ENCODE measurements at places on chromosomes 7 and 10. TPM values are rescaled to one million over a fixed set of nuclear protein-coding genes. Genes with fewer than 3 reads are reported as not detected.

DNA sequence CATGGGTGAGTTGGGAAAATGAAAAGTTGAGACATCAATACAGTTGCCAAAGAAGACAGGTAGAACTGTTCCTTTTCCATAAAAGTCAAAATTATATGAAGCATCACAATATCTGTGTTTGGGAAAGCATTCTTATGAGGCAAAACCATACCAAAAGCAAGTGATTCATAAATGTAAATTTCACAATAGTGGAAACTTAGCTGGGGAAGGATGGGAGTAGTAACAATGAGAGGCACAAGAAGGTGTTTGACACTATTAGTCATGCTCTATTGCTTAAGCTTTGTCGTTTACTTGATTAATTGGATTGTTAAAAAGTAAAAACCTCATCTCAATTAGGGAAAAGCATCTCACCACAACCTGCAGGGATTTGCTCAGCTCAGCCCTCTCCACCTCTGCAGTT is 240.2 kb downstream of the C7orf25 start:
- DNase-seq, result no peak

GRCh38 chr7:24573554-24574338 is 494 bp downstream of the PALS2 start:
- DNase-seq, result peak; percentile 45

GRCh38 chr10:3324612-3325038 is 152.0 kb upstream of the PITRM1 start:
- DNase-seq, result no peak

GRCh38 chr7:155698633-155699032 is 54.2 kb downstream of the RBM33 start:
- no peak for DNase-seq

GRCh38 chr10:31618541-31619291 is 299.7 kb downstream of the ZEB1 start:
- DNase-seq, result no peak

- DNase-seq, result no peak
Measured at GRCh38 chr10:118342638-118343020, 505 bp upstream of the FAM204A start.

GRCh38 chr10:7788639-7789286 is 786 bp downstream of the ATP5F1C start:
- peak; percentile 49 for DNase-seq

- DNase-seq, result no peak
Measured at GRCh38 chr7:91397612-91398011, 133.4 kb downstream of the FZD1 start.

- no peak for DNase-seq
Measured at GRCh38 chr10:110156046-110156445, 51.4 kb upstream of the MXI1 start.

DNA sequence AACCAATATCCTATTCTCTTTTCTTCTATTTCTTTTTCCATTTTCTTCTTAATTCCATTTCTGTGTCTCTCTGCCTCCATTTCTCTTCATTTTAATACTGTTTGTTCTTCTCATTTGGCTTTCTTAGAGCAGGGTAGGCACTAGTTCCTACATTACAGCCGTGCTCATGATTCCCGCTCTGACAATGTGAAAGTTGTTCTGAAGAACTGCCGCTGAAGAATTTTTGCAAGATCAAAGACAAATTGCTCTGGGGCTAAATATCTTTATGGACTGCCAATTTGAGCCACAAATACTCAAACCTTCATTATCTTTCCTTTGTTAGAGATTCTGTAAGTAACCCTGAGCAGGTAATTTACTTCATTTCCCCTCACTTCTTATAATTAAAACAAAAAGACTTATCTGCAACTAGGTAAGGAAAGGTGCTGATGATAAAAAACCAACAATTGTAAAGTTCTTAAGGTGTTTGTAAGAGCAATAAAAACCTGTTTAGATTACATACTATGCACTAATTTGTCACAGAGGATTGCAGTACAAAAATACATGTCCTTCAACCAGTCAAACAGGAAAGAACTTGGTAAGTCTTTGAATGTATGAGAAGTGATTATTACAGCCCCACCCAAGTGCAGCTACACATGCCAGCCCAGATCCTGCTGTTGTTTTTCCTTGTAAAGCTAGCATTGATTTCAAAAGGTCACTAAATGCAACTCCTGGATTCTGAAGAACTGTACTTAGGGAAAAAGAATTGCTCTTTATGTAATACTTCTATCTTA is 127.5 kb downstream of the COL28A1 start:
- DNase-seq, result peak; percentile 65

DNA sequence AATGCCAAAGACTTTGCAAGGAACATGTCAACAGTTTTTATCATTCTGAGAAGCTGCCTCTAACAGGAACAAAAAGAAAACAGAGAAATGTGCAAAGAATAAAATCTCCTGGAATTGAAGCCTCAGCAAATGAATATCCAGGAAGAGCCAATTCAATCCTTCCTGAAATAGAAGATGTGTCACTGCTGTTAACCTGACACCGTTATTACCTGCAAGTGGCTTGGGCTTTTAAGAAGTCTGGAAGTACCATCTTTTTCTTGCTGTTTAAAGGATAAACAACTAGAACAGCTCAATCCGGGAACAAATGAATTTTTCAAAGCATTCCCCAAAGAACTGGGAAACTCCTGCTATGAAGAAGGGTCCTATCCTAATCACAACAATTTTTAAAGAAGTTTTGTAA is 434.8 kb downstream of the KCNMA1 start:
- no peak for DNase-seq

DNA sequence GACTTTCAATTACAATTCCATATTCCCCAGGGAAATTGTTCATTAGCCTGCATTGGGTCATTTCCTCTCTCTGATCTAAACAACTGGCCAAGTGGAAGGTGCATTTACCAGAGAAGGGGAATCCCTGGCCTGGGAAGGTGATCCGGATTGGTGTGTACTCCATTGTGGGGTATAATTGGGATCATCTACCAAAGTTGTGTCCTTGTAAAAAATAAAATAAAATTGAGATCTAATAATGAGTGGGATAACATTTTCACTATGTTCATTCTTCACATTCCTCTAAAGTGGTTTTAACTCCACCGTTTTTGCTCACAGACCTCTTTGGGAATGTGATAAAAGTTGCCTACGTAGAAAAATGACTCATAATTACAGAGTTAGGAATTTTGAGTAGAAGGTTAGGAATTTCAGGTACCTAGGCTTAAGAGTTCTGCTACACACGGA is 22.8 kb downstream of the ARL5B start:
- no peak for DNase-seq

- DNase-seq, result no peak
Measured at GRCh38 chr10:123958241-123958640, 66.6 kb upstream of the CPXM2 start.

GRCh38 chr7:117014099-117014656 is 60.9 kb downstream of the ST7 start:
- DNase-seq, result no peak

GRCh38 chr10:117090834-117091233 is 47.2 kb downstream of the VAX1 start:
- no peak for DNase-seq

GRCh38 chr10:19651549-19651948 is 164.7 kb upstream of the PLXDC2 start:
- DNase-seq, result no peak

DNA sequence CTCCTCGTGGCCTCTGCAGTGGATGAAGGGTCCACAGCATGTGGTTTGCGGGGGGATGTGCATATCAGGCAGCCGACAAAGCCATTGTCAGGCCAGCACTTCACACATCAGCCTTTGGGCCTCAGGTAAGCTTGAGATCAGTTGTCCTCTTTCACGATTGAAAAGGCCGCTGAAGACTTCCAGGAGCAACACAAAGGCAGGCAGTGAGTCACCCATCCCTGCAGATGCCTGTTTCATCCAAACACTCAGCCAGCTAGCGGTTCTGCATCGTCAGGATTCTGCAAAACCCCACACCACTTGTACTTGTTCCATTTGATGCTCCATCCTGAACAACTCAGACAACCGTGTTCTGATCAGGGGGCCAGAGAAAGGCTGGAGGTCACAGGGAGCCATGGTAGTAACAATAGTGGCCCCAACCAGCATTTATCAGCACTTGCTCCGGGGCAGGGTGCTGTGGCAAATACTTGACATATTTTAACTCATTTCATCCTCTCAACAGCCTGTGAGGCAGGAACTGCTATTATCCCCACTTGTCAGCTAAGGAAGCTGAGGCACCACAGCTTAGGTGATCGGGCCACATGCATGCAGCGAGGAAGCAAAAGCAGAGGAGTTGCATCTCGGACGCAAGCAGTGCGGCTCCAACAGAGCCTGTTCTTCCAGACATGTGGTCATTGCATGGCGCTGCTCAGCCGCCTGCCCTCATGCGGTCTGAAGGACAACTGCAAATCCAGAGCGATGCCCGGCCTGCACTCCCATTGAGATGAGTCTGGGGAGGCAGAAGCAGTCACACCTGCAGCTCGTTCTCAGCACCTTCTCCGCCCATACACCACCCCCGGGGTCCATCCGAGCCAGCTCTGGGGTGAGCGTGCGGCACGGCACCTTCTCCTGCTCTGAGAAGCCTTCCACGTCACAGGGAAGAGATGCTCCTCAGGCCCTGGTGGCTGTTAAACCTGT is 144.9 kb downstream of the PAXIP1 start:
- no peak for DNase-seq

DNA sequence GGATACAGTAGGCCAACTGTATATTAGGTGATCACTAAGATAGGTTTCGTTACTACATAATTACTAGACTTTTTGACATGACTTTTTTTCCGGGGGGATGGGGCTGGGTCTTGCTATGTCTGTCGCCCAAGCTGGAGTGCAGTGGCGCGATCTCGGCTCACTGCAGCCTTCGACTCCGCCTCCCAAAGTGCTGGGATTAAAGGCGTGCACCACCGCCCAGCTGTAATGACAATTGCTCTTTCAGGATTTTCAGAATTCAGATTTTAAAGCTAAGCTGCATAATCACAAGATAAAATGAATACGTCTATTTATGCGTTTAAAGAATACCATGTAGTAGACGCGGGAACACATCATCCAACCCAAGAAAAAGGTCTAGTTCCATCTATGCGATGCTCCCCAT is 982 bp downstream of the IDI1 start:
- peak; percentile 54 for DNase-seq

GRCh38 chr10:98745645-98746044 is 298.9 kb upstream of the HPS1 start:
- no peak for DNase-seq

DNA sequence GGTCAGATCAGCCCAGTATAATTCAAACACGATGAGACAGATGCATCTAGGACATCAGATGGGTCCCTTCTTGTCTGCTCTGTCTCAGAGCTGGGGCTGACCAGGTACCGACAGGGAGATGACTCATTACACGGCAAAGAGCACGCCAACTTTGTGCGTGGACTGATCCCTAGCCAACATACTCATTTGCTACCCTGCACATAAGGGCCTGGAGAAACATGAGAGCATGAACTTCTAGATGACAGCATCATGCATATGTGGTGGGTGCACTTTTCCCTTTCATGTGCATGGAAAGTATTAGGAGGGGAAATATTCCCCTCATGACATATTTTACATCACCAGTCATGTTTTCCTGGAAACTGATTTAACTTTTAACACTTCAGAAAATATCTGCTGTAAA is 35.1 kb upstream of the NPVF start:
- DNase-seq, result no peak

GRCh38 chr7:27917119-27917518 is 177.2 kb downstream of the TAX1BP1 start:
- DNase-seq, result no peak

- DNase-seq, result no peak
Measured at GRCh38 chr10:22010973-22011408, 7.5 kb upstream of the DNAJC1 start.

- no peak for DNase-seq
Measured at GRCh38 chr10:74202356-74202755, 51.3 kb downstream of the ADK start.

DNA sequence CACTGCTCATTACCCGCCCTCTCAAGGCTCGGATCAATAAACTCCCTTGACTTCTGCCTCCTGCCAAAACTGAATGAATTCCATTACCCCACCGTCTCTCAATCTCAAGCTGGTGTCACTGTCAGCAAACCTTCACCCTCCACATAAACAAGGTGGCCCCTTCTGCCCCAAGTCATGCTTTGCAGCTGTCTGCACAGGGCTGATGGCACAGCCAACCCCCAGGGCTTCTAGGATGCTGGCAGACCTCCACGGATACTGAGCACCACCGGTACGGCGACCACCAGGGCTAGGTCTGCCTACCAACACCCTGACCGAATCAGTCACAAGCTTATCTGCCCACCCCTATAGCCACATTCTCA is 46.1 kb downstream of the PARD3 start:
- no peak for DNase-seq

DNA sequence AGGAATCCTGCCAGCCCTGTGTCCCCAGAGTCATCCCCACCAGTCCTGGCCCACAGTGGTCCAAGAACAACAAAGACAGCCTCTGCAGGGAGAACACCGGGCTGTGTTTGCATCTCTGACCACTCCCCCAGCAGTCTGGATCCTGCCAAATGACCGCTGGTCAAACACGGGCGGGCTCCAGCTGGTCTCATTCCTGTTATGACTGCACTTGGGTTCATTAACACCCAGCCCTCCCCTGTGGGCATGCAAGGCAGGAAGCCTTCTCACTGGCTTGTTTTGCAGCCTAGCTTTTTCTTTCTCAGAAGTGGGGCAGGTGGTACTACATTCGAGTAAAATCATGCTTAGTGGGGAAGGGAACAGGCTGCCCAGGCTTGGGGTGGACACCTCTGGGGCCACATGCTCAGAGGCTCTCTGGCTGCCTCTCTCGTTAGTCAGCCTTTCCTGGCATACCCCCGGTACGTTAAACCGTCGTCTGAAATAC is 190.0 kb downstream of the PLXNA4 start:
- DNase-seq, result peak; percentile 50

DNA sequence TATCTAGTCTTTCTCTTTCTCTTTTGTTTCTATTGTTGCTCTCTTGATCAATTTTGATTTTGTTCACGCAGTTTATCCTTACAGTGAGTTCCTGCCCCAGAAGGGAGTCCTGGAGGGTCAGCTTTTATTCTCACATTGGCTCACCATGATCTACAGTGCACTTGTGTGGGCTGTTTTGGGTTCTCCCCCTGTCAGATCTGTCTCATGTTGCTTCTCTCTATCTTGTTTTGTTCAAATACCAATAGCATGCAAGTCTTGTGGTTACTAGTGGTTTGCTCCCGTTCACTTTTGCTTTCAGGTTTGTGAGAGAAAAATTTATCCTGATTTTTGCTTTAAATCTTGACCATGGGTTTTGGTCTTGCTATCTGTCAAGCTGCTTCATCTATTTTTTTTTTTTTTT is 74.3 kb downstream of the PTN start:
- DNase-seq, result no peak

GRCh38 chr7:154424350-154424749 is 372.2 kb downstream of the DPP6 start:
- no peak for DNase-seq

Gene DNAH11
- 0.05 TPM for total RNA-seq

Gene EIF3B
- 94.4 TPM for total RNA-seq

Gene HOXA10
- total RNA-seq, result 26.0 TPM

Gene EPO
- total RNA-seq, result not detected

Gene ODAD2
- 0.61 TPM for total RNA-seq

Gene TEX36
- not detected for total RNA-seq

Gene PHTF2
- 9.7 TPM for total RNA-seq

Gene AASS
- total RNA-seq, result 4.6 TPM

Gene AGAP6
- 7.9 TPM for total RNA-seq

Gene CALHM2
- total RNA-seq, result 8.0 TPM
